ENCODE measurements at places on chromosomes 5 and 9. TPM values are rescaled to one million over a fixed set of nuclear protein-coding genes. Genes with fewer than 3 reads are reported as not detected.

Gene ADAMTS2
- total RNA-seq: not detected

Gene SLC2A8
- total RNA-seq: 5.8 TPM

Gene BICD2
- total RNA-seq: 25.8 TPM

DNA sequence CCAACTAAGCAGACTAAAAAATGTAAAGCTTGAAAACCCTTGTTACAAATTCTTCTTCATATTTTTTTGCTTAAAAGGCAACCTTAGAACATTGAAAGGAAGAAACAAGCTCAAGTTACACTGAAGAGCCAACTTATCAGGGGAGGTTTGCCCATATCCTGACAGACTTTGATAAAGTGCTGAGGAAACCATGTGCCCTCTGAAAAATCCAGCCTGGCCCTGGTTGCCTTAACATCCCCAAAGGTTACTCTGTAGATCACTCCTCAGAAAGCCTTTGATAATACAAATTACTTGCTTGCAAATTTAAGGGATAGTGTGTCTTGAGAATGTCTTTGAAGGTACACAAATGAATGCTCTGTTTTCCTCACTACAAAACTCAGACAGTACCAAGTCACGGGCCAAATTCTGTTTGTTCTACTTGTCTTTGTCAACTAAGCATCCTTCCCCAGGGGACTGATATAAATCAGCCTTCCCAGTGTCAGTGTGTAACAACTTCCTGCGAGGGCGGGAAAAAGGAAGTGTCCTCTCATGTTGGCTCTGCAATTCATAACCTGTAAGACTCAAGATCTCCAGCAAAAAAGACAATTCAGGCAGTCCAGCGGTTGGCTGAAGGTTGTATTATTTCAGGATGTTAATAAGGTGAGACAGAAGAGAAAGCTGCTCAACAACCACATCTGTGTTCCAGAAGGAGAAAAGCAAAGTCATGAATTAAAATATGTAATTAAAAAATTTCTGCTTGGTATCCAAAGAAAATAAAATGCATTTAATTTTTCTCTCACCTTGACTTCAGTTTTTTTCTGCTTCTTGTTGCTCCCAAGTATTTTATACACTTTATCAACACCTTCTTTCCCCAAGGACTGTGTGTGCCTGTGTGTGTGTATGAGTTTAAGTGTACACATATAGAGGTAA lies 199.9 kb downstream of the PIK3R1 start:
- H3K27me3 ChIP-seq: peaks cover 5% of the 10 kb centered on the region
- no peak overlapping the region for H3K4me3 ChIP-seq
- no peaks in the 10 kb centered on the region for H3K36me3 ChIP-seq
- no peak overlapping the region for H3K27ac ChIP-seq
- DNase-seq: peak; percentile 40
- peaks cover 11% of the 10 kb centered on the region for H3K4me1 ChIP-seq

- H3K4me3 ChIP-seq: no peak overlapping the region
- no peak overlapping the region for H3K27ac ChIP-seq
- peaks cover 4% of the 10 kb centered on the region for H3K27me3 ChIP-seq
- no peak for DNase-seq
- H3K4me1 ChIP-seq: no peaks in the 10 kb centered on the region
- no peaks in the 10 kb centered on the region for H3K36me3 ChIP-seq
These were observed 56.5 kb upstream of the NREP start for GRCh38 chr5:111813537-111813936.

DNA sequence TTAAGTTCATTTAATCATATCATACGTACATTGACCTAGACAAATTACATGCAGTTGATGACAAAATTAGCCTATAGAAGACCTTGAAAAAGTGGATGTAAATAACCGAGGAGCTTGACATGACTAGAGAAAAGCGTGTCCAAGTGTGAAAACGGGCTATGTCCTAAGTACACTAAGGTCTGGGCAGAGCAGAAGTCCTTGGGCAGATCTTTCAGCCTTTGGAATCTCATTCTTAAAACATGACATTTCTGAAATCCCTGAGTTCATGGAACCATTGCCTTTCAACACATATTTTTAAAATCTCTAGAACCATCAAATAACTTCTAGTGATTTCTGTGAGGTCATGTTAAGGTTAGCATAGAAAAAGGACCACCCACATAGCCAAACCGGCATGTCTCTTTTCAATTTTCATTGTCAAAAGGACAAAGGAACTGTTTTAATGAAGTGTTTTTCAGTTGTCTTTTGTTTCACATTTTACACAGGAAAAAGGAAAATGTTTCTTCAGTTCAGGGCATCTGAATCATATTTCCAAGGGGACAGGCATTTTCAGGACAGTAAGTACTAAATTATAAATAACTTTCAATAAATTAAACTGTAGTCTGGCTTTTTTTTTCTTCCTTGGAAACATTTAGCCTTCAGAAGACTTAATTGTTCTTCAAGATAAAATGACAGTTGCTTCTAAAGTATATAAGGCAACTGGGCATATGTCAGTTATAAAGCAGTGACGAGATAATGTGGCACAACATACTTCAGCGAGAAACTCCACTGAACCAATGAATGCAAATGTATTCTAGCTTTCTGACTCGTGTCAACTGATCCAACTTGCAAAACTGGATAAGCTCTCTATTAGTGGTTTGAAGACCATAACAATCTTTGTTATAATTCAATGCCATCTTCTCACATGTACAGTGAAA lies 416.8 kb downstream of the NFIB start:
- H3K27me3 ChIP-seq: no peaks in the 10 kb centered on the region
- no peaks in the 10 kb centered on the region for H3K4me1 ChIP-seq
- H3K4me3 ChIP-seq: no peak overlapping the region
- H3K36me3 ChIP-seq: no peaks in the 10 kb centered on the region
- no peak overlapping the region for H3K27ac ChIP-seq

GRCh38 chr5:74613283-74613682 lies 27.2 kb downstream of the ENC1 start:
- no peaks in the 10 kb centered on the region for H3K4me1 ChIP-seq
- H3K4me3 ChIP-seq: no peak overlapping the region
- no peaks in the 10 kb centered on the region for H3K36me3 ChIP-seq
- no peak for DNase-seq

DNA sequence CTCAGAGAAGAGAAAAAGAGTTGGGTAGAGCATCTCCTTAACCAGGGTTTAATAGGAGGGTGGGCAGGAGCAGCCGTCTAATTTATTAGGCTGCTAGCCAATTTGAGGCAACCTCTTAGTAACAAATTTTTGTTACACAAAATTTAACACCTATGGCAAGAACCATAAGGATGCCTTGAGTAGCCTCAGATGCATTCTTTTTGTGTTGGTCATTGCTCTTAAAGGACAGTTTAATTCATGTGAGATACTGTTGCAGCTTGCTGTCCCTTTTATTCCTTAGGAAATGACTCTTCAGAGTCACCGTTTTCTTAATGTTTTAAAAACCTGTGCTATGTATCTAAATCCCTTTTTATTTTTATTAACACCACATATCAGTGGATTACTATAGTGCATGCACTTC lies 255.1 kb downstream of the MAST4 start:
- H3K27me3 ChIP-seq: no peaks in the 10 kb centered on the region
- no peak for DNase-seq
- H3K27ac ChIP-seq: no peak overlapping the region
- H3K4me3 ChIP-seq: no peak overlapping the region

DNA sequence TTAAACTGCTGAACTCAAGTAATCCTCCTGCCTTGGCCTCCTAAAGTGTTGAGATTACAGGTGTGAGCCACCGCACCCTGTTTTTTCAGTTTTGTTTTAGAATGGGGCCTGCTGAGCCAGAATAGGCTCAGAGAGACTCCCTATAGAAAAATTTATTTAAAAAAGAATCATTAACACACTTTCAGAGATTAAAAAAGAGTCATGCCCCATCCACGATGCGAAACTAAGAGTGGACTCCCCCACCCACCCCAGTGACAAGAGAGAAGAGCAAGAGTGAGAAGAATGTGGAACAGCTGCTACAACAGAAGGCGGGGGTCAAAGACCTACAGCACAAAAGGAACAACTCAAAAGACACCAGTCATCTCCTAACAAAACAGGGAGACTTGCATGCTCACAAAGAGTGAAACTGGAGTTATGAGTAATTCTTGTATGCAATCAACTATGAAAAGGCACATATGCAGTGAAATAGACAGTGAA lies 47.2 kb downstream of the GLDC start:
- H3K36me3 ChIP-seq: no peaks in the 10 kb centered on the region
- H3K4me1 ChIP-seq: peaks cover 7% of the 10 kb centered on the region
- no peaks in the 10 kb centered on the region for H3K27me3 ChIP-seq
- no peak overlapping the region for H3K4me3 ChIP-seq
- peak; percentile 58 for DNase-seq
